ENCODE measurements at places on chromosomes 2 and 18.

GRCh38 chr2:216318521-216318874 lies 53.8 kb downstream of the MARCHF4 start:
- no peak for DNase-seq

DNA sequence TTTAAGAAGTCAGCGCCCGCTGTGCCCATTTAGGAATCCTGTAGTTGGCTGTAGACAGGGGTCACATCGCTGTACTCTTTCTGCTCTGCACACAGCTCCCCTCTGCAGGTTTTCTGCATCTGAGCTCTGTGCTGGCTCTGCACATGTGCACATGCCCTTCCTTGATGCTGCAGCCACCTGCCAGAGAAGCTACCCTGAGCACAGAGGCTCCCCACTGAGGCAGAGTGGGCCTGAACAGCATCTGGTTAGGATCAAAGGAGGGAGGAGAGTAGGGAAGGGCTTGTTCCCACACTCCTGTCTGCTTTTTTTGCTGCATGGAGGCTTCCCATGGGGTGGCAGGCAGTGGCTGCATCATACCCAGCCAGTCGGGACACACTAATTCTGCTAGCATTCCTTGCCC lies 238.9 kb downstream of the FHOD3 start:
- no peak for DNase-seq

DNA sequence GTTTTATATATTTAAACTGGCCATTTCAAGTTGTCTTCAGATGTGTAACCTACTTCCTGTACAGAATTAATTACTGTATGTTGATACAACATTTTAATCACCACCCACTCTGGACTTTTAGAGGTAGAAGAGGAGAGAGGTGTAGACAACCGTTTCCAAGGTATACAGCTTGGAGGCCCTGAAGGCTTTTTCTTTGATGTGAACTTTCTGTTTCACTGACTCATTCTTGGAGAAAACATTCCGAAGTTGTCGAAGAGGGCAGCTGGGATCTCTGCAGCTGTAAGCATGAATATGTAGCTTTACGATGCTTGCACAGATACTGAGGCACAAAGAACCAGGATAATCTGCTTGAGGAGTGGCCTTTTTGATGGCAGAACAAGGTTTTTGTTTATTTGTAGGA lies 137.0 kb downstream of the NCKAP5 start:
- no peak for DNase-seq

GRCh38 chr2:128405467-128405900 lies 86.8 kb upstream of the HS6ST1 start:
- DNase-seq, result no peak

DNA sequence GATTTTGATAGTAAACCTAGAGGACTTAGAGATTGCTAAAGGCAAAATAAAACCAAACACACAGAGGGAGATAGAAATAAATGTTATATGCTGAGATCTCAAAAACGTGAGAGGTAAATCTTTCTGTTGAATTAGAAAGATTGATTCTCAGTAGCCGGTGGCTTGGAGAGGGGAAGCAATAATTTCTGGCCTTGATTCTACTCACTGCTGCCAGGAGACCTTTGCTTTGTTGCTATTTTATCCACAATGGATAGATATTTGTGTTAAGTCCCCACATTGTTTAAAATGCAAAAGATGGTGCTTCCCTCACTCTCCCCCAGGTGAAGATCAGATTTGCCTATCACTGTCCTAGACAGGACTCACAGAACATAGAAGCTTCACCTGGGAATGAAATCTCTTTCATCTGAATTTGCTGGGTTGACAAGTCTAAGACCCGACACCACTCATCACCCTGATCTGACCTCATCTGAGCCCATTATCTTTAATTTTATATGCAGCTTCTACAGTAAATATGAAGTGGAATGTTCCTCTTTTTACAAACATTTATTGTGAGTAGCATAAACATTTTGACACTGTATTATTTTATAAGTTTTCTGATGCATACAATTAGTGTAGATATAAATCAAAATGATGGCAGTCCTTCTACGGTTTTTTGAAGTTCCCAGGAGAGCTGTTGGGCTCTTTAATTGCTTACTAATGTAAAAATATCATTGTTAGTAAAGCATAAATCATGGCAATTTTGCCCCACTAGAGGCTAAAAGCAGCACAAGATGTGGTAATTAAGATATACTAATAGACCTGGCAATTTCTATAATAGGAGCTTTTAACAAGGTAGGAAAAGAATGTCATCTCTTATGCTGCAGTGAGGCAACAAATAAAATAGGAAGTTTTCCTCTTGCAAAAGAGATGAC lies 149.7 kb downstream of the DCC start:
- DNase-seq, result no peak

GRCh38 chr2:109448946-109449788 lies 164.6 kb downstream of the SEPTIN10 start:
- DNase-seq, result no peak

GRCh38 chr2:6354546-6354945 lies 511.2 kb downstream of the CMPK2 start:
- no peak for DNase-seq

GRCh38 chr2:55786280-55786679 lies 92.6 kb upstream of the PNPT1 start:
- DNase-seq, result no peak

GRCh38 chr2:230060672-230061293 lies 7.9 kb downstream of the SLC16A14 start:
- DNase-seq, result no peak

DNA sequence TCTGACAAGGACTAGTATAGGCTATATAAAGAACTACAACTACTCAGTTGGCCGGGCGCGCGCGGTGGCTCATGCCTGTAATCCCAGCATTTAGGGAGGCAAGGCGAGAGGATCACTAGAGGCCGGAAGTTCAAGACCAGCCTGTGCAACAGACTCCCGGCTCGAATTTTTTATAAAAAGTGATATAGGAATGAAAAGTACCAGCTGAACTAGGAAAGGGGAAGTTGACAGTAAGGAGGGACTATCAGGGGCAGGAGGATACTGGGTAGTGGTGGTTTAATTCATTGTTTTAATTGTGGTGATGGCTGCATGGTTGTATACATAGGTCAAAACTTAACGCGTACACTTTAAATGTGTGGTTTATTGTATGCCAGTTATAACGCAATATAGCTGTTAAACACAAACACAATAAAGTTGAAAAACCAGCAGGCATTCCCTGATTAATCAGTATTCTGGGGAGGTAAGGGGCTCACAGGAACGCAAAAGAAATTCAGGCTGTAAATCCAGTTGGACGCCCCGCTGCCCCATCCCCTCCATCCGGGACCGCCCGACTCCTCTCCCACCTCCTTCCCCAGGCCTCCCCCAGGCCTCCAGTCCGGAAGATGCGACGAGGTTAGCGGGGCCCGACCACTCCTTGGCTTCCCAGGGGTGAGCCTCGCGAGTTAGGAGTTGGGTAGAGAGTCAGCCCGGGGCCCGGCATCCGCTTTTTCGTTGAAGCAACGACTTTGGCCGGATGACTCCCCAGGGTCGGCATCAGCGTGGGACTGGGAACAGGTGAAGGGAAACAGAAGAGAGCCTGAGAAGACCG lies 746 bp upstream of the POLR1B start:
- peak; percentile 22 for DNase-seq

DNA sequence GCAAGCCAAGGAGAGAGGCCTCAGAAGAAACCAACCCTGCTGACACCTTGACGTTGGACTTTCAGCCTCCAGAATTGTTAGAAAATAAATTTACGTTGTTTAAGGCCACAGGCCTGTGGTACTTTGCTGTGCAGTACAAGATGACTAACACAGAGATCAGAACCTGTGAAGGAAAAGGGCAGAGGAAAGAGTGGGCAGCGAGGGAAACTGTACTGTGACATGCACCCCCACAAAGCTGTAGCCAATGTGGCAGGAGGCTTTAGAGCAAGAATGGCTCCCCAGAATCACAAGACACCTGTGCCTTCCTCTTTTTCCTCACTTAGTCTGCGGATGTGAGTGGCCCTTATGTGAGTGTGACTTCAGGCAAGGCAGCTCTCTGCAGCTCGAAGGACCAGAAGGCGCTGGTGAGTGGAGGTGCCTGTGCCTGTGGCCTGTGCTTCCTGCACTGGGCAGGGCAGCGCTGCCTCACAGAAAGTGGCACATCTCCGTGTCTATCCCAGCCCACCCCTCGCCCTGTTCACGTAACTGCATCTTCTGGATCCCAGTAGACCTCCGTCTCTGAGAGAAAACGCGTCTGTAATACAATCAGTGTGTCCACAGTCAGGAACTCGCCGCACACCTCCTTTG lies 89.5 kb downstream of the MRPS9 start:
- DNase-seq, result no peak

- no peak for DNase-seq
Observed at GRCh38 chr2:69384618-69385081, 2.4 kb downstream of the GFPT1 start.

DNA sequence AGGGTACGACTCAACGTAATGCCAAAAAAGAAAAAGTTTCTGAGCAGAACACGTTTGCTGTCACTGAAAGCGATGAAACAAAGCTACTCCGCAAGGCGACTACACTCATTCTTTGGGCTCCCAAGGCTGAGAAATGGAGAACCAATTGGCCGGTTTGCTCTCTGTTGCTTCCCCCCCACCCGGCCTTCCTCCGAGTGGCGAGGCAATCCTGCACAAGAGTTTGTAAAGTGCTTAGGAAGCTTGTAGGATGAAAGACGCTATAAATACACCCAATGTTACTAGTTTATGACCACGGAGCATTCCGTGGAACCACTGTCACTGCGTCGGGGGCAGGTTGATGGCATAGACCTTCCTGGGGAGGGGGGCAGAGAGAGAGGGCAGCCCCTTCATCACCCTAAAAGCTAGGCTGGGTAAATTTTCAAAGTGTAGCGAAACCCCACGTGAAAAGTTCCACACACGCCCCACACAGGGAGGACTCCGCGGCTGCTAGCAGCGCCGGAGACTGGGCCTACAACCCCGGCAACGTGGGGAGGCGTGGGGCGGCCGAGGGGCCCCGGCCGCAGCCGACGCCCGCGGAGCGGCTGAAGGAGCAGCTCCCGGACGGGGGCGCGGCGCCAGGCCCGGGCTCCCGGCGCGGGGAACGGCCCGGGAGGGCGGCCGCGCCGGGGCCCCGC lies 915 bp downstream of the CUL3 start:
- DNase-seq, result no peak

DNA sequence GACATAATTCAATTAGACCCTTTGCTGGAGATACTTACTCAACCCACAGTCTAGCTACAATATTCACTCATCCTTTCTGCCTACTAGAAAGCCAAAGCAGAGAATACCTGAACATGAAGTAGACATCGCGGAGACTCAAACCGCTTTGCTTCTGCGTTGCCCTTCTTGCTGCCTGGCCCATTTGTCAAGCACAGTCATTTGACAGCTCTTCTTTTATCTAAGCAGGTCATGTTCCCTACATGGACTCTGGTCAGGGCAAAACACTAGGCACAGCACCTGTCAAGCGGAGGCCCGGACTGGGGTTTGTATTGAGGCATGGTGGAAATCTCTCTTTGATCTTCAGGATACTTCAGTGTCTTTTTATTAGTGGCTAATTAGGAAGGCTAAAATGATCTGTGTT lies 89.7 kb downstream of the FARSB start:
- DNase-seq, result no peak

DNA sequence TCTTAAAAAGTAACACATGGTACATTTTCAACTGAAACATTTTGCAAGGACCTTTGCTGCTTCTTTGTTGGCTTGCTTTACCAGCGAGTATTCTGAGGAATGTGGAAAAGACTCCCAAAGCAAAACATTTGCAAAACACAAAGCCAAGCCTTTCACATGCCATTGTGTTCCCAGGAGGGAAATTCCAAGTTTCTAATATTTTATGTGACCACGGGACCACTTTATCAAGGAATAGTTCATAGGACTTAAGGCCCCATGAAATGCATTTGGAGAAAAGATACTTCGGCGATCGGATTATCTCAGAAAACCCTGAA lies 26.2 kb downstream of the CYP27C1 start:
- no peak for DNase-seq

DNA sequence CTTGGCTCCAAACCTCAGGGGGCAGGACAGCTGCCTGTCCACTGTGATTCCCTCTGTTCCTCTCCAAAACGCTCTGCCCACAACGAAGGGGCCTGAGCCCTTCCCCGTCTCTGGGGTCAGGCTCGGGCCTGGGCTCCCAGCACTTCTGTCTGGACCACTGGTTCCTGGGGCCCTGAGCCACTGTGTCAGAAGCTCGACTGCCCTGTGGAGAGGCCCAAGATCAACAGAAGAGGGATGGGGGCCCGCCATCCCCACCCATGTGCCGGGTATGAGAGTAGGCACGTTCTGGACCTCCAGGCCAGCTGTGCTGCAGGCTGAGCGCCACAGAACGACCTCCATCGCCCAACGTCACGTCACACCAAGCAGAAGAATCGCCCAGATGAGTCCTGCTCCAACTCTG lies 119.9 kb upstream of the HS6ST1 start:
- no peak for DNase-seq

DNA sequence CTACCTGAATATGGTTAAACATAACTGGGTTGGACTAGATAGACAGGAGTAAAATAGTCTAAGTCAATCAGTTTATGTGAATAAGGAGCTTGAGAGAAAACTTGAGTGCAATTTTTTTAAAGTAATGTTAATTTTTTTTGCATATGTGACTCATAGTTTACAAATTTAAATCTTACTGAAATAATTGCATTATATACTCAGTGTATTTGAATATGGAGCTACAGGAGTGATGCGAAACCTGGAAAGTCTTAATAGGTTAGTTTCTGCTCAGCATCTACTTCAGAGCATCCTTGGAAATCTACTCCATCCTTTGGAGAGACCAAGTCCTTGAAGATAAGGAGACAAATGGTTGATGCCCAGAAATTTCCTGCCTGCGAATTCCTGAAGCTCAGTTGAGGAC lies 318.8 kb upstream of the NXPH2 start:
- no peak for DNase-seq

GRCh38 chr18:64653068-64653467 lies 504.2 kb upstream of the LINC00305 start:
- DNase-seq, result no peak

DNA sequence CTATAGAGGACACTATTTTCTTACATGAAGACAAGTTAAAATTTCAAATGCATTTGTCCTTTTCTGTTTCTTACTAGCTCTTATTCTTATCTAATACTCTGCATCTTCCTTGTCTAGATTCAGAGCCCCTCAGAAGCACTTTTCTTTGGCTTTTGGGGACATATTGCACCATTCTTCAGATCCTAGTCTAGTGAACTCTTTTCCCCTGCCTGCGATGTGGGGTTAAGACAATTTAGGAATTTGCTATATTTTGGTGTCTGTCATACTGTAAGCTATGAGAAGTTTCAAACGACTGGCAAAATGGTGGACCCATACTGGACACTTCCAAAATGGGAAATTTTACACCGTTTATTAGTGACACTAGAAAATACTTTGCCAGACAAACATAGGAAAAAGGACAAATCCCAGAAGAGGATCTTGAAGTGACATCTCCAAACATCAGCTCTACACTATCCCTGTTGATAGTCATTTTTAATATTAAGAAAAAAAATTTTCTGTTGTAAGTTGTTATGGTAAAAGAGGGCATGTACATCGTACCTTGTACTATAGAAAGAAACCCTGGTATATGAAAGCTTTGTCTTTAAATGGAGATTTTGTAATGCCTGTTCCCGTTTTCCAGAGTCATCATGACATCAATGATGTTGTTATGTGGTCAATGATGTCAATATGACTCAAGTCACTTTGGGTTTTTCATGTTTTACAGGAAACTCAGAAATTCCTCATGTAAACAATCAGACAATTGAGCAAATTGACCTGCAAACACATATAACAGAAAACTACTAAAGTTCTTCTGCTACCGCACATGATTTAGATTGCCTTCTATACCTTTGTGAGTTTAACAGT lies 4.4 kb upstream of the KYNU start:
- DNase-seq, result no peak

GRCh38 chr18:39215920-39216319 lies 1650.3 kb upstream of the CELF4 start:
- DNase-seq, result no peak
